ENCODE measurements at places on chromosomes 12 and 14.
A peak's percentile ranks its signal among the peaks of the same experiment; 100 is the strongest.

DNA sequence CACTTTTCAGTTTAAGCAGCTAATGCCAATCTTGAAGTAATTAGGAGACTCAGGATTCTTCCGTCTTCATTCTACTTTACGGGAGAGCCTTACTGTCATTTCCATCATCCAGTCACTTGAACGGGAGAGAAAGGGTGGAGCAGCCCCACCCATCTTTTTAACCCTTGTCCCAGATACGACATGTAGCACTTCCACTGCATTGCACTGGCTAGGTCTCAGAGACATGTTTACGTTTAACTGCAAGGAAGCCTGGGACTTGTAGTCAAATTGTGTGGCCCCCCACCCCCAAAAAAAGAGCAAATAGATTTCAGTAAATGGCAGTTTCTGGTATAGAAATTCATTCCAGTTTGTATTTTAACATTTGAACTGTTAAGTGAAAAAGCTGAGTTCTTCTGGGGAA is 46.1 kb upstream of the SYT1 start:
- no peak for DNase-seq

DNA sequence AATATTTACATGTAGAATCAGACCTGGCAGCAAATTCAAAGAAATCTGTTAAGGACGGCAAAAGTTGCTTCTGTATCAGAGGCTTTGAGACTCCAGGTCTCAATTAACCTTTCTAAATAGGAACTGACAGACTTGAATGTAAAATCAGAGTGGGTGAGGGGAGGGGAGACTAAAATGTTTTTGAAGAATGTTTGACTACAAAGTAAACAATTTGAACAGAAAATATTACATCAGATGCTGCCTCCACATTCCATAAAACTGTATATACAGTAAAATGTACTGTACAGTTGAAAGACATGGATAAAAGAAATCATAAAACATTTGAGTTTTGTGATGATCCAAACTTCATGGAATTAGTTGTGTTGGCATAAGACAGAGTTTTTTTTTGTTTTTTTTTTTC is 49.5 kb upstream of the POC1B start:
- no peak for DNase-seq

- DNase-seq = peak; percentile 48
These were observed 8.8 kb downstream of the EIF2B2 start for GRCh38 chr14:75011356-75011994.

- no peak for DNase-seq
These were observed 554.3 kb upstream of the MIS18BP1 start for GRCh38 chr14:45807178-45807899.

GRCh38 chr12:80717856-80718255 is 1.1 kb downstream of the MYF5 start:
- DNase-seq = no peak

DNA sequence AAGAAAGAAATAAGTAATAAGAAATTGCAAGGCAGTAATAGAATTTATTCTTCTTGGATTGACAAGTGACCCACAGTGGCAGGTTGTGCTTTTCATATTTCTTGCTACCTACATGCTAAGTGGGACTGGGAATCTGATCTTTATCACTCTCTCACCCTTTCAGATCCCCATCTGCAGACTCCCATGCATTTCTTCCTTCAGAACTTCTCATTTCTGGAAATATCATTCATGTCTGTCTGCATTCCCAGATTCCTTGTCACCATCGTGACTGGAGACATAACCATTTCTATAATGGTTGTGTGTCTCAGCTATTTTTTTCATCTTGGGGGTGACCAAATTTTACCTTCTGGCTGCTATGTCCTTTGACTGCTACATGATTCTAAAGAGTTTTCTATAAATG is 4.0 kb upstream of the OR6C65 start:
- no peak for DNase-seq

- no peak for DNase-seq
These were observed 204.4 kb downstream of the ALX1 start for GRCh38 chr12:85484387-85484786.

DNA sequence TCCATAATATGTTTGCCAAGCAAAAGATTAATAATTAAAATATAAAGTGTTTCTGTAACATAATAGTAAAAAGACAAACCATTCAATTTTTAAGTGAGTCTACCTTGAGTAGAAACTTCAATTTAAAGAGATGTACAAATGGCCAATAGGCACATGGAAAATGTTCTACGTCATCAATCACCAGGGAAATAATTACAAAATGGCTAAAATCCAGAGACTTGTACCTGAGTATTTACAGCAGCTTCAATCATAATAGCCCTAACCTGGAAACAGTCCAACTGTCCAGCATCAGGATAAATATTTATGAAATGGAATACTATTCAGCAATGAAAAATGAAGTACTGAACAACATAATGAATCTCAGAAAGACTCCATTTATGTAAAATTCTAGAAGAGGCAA is 95.5 kb upstream of the FAR2 start:
- no peak for DNase-seq

DNA sequence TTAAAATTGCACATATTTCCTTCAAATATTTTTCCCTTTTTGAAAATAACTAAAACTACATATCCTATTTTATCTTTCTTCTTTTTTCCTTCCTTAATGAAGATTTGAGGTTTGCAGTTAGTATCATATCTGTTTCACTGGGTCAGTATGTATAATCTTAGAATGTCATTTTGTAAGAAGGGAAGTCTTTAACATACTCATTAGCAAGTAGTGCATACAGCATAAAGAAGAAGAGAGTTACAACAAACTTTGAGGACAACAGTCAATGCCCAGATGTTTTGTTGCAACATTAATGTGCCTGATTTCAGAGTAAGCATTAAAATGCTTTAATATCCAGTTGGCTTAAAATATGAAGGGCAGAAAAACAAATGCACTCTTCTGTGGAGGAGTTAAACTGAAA is 176.9 kb upstream of the FBXO33 start:
- DNase-seq = no peak

DNA sequence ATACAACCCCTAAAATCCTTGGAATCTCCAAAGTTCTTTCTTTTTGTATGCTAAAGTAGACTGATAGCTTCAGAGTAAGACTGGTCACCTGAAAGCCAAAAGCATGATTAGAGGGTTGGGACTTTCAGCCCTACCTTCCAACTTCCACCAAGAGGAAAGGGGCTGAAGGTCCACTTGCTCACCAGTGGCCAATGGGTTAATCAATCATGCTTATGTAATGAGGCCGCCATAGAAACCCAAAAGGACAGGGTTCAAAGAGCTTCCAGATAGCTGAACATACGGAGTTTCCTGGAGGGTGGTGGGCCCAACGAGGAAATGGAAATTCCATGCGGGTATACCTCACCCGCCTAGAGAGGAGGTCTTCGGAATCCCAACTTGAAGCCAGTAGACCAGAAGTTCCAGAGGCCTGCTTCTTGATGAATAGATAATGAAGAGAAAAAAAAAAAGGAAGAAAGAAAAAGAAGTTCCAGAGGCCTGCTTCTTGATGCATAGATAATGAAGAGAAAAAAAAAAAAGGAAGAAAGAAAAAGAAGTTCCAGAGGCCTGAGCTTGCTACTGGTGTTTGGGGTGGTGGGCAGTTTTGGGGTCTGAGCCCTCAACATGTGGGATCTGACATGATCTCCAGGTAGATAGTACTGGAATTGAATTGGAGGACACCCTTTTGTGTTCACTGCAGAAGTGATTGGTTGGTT is 11.2 kb upstream of the BTG1 start:
- DNase-seq = no peak

DNA sequence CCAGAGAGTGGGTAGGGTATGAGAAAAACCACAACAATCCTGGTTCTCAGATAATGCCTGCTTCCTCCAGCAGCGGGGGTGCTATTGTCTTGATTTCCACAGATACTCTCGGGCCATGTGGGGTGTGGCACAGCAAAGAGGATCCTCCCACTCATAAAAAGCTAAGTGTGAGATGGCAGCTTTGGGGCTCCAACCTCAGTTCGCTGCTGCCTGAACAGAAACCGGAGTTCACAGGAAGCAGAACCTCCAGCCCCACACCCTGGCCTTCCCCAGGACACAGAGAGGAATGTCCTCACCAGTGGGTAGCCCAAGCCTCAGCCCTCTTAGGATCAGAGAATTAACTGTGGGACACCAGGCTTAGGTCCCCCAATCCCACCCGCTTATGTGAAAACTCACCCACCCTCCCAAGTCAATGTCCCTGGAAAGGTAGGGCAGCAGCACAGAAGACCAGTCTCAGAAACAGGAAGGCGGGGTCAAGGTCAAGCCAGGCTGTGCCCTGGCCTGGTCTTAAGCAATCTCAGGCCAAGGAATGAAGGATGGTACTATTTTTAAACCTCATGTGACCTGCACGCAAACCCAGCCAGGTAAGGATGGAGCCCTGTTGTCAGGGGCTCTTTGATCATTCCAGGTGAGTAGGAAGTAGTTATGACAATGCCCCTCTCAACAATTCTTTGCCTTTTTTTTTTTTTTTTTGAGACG is 9.0 kb downstream of the KCTD10 start:
- no peak for DNase-seq

- no peak for DNase-seq
These were observed 66.0 kb downstream of the TC2N start for GRCh38 chr14:91801358-91801757.

GRCh38 chr14:23694085-23694948 is 58.2 kb downstream of the DHRS2 start:
- no peak for DNase-seq

DNA sequence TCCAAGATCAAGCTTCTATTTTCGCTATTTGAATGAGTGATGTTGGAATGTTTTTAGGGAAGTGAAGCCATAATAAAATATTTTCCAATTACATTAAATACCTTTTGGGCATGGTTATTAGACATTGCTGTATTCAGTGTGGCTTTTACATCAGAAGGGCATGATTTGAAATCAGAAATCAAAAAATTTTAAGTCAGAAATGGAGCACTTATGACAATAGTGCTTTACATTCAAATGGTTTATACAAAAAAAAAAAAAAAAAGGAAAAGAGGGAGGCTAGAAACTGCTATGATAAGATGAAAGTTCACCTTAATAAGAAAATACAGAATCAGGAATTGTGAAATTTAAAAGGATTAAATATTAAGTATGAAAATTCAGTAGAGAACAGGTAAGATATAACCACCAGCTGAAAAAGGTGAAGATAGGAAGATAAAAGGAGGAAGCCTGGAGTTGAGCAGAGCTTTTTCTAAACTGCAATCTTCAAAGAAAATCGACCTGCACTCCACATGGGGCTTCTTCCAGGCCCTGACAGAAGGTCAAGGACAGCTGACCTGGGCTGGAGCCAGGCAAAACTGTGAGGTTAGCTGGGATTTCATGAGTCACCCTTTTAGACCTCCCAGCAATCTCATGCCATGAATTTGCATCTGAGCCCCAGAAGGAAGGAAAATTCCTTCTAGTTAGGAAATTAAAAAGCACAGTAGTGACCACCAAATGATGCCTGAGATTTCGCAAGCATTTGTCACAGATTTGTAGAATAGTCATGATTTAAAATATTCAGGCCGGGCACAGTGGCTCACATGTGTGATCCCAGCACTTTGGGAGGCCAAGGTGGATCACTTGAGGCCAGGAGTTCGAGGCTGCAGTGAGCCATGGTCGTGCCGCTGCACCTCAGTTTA is 23.4 kb upstream of the BMP4 start:
- DNase-seq = peak; percentile 60

- peak; percentile 50 for DNase-seq
These were observed 17.5 kb downstream of the PNMA1 start for GRCh38 chr14:73696466-73697400.

DNA sequence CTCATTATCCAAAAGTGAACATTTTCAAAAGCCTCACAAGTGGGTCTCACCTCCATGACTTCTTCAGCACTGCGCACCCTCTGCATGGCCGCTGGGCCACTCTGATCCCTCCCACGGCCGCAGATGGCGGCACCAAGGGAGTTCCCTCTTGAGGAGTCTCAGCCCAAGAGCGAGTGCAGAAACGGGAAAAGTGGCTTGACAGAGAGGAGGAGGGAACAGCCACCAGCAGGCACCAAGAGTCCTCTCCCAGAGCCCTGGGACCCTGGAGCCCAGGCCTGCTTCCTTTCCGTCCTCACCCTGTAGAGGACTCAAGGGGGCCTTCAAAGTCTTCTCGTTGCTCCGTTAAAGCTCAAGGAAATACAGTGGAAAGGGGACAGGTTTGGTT is 230.2 kb upstream of the DIO3 start:
- DNase-seq = no peak

GRCh38 chr12:40832668-40833067 is 140.4 kb downstream of the CNTN1 start:
- DNase-seq = no peak

GRCh38 chr14:22549981-22550673 is 38.9 kb downstream of the DAD1 start:
- no peak for DNase-seq

DNA sequence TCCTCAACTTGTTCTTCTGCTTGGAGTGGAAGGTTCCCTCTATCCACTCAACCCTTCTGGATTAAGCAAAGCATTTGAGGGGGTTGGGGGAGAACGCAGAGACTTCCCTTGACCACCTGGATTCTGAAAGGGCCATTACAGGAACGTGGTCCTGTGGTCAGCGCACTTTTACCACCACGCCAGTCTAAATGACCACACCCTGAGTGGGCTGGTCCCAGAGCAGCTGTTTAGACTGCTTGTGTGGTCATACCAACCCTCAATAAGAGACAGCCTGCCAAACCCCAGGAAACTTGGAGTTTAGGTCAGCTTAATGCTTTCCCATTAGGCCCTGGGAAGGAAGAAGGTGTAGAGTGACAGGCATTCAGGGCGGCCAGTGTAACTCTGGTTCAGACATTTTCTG is 165.5 kb upstream of the ATP2B1 start:
- DNase-seq = peak; percentile 42

DNA sequence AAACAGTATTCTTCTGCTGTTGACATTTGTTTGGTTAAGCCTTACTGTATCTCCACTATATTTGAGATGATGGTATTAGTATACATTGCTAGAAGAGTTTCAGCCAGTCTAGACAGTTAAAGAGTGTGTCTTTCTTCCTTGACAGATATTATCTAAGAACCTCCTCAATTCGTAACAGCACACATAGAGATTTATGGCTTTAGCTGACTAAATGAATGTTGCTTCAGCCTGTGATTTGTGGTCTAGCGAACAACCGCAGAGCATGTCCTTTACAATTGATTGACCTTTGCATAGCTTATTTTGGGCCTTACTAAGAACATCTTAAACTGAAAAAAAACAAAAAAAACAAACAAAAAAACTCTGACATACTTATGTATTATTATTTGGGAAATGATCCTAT is 122.2 kb downstream of the DAAM1 start:
- no peak for DNase-seq

- no peak for DNase-seq
These were observed 40.1 kb downstream of the NPAS3 start for GRCh38 chr14:32978691-32979255.

DNA sequence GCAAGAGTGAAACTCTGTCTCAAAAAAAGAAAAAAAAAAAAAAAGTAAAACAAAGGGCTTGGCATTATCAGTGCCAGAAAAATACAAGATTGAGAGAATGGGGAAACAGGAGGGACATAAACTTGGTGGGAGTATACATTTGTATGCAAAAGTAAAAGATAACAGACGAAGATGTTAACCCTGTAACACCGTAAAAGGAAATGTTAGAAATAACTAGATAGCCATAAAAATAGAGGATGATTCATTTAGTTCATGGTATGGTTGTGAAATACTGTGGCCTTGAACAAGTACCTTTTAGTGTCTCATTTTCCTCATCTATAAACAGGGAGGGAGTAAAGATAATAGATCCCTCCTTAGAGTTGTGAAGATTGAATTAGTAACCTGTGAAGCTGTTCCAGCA is 33.3 kb downstream of the ATP2A2 start:
- DNase-seq = no peak

- no peak for DNase-seq
These were observed 133.7 kb upstream of the RASSF8 start for GRCh38 chr12:25824734-25825133.

- DNase-seq = no peak
These were observed 329.8 kb downstream of the CACNA1C start for GRCh38 chr12:2382370-2383155.

GRCh38 chr14:31582836-31583452 is 21.7 kb downstream of the NUBPL start:
- no peak for DNase-seq
